ENCODE measurements at places on chromosomes 11 and 22. TPM values are rescaled to one million over a fixed set of nuclear protein-coding genes. Genes with fewer than 3 reads are reported as not detected.

DNA sequence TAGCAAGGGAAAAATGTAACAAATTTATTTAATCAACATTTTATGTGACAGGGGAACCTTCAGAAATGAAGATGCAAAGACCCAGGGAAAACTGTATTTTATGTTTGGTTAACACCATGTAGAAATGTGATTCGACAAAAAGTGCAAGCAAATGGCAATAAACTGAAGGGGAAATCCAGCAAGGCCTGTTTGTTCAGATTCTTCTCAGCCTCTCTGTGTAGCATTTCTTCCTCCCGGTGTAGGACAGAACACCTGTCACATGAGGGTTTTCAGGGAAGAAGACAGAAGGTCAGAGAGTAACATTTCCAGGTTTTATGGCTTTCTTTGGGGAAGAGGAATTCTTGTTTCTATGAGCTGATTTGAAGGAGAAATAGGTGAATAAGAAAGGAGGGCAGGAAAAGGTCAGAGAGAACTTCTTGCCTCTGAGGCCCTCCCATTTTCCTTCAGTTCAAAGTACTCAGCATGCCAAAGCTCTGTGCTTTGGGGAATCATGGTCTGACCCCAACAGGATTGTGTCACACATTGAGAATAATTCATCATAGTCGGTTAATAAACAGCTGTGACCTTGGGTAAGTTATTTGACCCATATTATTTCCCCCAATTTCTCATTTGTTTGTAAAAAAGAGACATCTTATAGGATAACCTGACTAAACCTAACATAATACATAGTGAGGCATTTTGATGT, 45.5 kb upstream of the ME3 start:
- no peak for DNase-seq

The ZC3H12C gene
- 23.2 TPM for total RNA-seq

DNA sequence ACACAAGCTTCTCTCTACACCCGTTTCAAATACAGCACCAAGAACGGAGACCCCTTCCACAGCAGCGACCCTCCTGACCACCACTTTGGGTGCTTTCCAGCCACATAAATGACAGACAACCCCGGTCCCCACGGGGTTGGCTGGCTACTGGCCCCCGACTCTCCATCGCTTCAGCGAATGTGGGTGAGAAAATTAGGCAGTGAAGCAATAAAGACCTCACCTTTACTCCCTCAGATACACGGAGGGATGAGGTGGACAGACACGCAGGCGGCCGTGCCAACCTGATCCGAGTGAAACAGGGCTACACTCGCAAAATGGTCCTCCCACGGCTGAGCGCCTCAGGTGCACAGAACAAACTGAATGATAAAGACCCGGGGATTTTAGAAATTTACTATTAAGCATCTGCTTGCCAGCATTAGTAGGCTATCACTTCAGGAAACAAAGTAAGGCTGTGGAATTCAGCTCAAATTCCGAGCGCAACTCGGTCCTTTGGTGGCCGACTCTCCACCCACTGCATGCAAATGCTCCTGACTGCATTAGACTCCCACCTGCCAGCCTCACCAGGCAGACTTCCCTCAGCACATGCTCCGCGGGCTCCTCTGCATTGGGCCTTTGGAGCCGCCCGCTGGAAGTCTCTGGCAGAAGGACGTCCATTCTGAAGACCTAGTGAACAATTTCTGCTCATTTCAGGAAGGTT, 12.8 kb upstream of the EFCAB6 start:
- DNase-seq, result no peak

GRCh38 chr11:86205421-86206336, 38.9 kb upstream of the EED start:
- DNase-seq, result no peak

The APOBEC3B gene
- 1.1 TPM for total RNA-seq

DNA sequence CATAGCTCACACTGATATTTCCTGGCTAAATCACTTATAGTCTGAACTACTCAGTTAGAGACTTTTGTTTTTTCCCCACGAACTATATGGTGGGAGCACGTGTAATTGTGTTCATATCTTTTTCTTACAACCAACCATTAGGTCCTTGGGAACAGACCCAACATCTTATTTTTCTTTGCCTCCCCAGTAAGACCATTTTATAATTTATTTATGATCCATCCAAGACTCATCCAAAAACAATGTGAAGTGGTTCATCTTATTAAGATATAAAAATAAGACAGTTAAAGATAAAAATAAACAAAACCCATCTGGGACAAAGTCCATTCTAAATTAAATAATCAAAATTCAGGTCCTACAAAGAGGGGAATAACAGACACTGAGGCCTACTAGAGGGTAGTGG, 90.8 kb downstream of the FAM168A start:
- DNase-seq, result no peak

The CDC42EP1 gene
- total RNA-seq, result 143 TPM

The OR51I1 gene
- total RNA-seq, result not detected

DNA sequence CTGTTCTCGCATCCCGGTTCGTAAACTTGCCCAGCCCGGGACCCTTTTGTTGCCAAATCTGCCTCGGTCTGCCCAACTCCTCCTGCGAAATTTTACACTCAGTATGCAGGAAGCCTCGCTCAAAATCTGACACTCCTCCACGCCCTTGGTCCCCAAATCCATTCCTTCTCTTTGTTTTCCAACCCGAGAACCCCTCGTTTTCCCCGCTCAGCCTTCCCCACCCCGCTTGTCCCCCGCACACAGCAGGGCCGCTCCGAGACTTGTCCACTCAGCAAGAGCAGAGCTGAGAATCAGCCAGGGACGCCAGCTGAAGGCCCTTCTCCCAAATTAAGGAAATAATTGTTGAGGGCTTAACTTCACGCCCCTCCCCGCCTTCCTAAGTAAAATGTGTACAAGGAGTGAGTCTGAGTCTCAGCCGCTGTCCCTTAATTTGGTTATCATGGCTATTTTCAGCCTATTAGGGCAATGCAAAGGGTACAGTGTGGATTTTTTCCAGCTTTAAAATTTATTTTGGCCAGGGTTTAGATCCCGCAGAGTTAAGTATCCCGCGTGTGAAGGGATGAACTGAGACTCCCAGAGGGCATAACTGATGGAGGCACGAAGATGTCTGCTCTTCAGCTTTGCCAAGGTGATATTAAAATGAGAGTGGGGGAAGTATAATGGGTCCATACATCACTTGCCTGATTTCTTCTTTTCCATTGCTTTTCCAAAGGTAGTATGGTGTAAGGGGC, 581 bp upstream of the FBXO3 start:
- DNase-seq, result no peak

DNA sequence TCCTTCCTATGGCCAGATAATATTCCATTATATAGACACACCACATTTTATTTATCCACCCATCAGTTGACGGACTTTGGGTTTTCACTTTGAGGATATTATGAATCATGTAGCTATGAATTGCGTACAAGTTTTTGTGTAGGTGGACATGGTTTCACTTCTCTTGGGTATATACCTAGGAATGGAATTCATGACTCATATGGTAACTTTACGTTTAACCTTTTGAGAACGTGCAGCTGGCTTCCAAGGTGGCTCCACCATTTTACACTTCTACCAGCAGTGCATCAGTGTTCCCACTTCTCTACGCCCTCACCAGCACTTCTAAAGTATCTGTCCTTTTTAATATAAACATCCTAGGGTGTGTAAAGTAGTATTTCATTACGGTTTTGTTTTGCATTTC, 112.0 kb downstream of the PLEKHA7 start:
- no peak for DNase-seq

The APOL4 gene
- total RNA-seq, result 1.2 TPM

DNA sequence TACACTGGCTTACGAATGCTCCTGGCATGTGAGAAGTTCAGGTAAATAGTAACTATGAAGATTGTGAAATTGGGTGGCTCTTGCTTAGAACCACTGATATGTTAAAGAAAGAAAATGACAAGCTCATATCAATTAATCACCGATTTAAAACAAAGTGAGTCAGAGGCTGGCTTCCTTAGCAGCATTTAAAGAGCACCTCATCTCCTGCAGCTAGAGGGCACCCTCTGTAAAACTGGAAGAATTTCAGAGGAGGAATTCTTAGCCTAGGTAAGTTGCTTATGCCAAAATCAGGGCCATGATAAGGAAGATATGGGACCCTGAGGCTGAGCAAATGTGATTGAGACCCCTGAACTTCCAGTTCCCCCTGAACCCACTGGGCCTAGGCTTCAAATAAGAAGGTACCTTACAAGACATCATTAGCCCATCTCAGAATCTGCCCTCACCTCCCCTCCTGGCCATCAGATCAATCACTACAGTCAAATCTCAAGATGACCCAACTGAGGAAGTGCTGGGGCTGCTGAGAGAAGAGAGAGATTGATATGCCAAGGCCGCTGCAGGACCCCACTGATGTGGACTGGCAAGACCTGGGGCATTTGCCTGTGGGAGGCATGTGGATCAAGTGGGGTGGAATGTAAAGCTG, 8.6 kb upstream of the CD3E start:
- DNase-seq, result peak; percentile 55

The CHRDL2 gene
- 14.6 TPM for total RNA-seq

The OR51B2 gene
- not detected for total RNA-seq

DNA sequence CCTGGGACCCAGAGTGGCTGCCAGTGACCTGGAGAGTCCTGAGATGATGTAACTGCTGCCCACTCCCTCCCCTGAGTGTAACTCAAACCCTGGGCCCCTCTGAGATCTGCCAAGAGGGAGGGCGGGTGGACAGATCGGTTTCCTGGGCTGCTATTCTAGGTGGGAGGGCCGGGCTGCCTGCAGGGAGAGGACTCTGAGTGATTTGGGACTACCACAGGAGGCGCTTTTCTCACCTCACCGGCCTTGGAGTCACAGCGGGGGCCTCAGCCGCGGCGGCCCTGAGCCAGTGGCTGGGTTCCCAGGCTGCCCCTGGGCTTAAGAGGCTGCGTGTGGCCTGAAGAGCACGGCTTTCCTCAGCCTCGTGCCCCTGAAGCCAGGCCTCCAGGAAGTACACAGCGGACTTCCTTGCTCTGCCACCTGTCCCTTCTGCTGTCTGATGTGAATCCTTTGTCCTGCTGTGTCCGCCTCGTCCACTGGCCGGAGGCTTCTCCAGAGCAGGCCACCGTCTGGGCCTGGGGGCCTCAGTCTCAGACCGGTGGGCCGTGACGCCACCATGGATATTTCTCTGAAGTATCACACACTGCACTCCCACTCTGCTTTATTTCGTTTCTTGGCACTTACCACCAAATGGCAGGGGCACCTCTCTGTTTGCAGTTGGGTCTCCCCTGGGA, 11.5 kb downstream of the RELT start:
- DNase-seq, result no peak

GRCh38 chr11:70498171-70498571, 99.8 kb downstream of the CTTN start:
- peak; percentile 43 for DNase-seq

DNA sequence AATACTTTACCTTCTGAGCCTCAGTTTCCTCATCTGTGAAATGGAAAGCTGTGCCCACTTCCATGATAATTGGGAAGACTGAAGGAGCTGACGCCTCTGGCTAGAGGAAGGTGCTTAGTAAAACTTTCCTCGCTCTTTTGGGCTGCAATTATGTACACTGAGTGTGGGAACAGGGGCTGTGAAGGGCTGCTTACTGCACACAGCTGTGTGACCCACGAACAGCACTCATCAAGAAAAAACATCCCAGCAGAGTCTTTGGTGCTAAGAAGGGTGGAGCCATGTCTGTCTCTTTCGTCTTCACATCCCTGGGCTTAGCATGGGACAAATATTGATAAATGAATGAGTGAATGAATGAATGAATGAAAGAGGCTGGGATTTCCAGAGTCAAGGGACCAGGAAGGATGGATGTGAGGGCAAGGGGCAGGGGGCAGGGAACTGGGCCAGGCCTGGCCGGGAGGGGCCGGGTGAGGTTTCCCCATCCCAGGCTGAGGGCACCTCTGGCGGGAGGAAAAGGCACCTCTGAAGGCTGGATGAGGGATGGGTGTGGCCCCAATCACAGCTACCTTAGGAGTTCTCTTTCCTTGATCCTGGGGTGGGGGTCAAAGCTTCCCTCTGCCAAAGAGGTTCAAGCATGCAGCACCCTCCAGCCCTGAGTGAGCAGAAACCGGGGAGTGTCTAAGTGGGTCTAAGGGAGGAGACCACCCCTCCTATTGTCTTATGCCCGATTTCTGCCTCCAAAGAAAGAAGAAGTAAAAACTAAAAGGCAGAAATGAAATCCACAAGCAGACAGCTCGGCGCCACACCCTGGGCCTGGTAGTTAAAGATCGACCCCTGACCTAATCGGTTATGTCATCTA, 9.2 kb upstream of the CD5 start:
- no peak for DNase-seq

- DNase-seq, result no peak
Measured at GRCh38 chr11:46658259-46658658, 40.9 kb downstream of the ATG13 start.

GRCh38 chr11:122209619-122210366, 93.8 kb upstream of the BLID start:
- DNase-seq, result peak; percentile 83

- no peak for DNase-seq
Measured at GRCh38 chr11:95373241-95373640, 142.2 kb upstream of the SESN3 start.

- DNase-seq, result peak; percentile 88
Measured at GRCh38 chr22:29344137-29344536, 28.6 kb upstream of the RASL10A start.

The OR51B4 gene
- total RNA-seq, result not detected

The OR5B21 gene
- not detected for total RNA-seq

DNA sequence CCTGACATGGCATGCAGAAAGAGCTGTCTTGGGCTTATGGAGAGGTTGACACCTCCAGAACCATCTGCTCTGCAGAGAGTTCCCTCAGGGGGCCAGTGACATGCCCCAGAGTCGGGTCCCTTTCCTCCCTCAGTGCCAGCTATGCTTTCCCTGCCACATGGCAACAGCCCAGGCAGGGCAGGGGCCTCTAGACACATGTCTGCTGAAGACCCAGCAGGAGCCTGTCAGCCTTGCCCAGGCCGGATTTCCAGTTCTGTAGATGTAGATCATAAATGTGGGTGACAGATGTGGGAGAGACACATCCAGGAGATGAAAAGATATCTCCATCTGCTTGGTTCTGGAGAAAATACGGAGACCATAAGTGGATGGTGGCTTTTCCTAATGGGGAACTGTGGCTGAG, 25.5 kb downstream of the NAV2 start:
- DNase-seq, result no peak

DNA sequence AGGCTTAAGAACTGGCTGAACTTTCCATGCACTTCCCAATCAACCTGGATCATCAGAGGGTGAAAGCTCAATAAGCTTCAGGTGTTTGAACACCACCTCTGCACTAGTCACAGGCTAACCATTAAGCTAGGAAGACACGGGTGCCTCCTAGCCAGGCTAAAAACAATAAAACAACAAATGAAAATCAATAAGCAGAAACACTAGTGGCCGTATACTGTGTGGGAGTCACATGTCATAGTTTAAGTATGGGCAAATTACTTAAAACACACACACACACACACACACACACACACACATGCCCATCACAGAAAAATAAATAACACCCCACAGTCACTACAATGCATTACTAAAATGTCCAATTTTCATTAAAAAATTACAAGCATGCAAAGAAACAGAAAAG, 85.2 kb downstream of the APOL5 start:
- DNase-seq, result no peak

The FAM181B gene
- total RNA-seq, result 1.7 TPM

GRCh38 chr11:61004180-61004611, 32.7 kb downstream of the CD6 start:
- DNase-seq, result no peak

The HORMAD2 gene
- total RNA-seq, result not detected

- DNase-seq, result no peak
Measured at GRCh38 chr11:82988936-82989627, 82.6 kb downstream of the RAB30 start.

GRCh38 chr11:223026-223789, 12.9 kb downstream of the SIRT3 start:
- no peak for DNase-seq

Measured in stomach (tissue), 19 donors.